Neural progenitor cell (in vitro differentiated cells): ENCODE measurements at places on chromosomes 12 and 14.

- no peak for DNase-seq
Measured at GRCh38 chr14:99250636-99251208, 21.3 kb downstream of the BCL11B start.

DNA sequence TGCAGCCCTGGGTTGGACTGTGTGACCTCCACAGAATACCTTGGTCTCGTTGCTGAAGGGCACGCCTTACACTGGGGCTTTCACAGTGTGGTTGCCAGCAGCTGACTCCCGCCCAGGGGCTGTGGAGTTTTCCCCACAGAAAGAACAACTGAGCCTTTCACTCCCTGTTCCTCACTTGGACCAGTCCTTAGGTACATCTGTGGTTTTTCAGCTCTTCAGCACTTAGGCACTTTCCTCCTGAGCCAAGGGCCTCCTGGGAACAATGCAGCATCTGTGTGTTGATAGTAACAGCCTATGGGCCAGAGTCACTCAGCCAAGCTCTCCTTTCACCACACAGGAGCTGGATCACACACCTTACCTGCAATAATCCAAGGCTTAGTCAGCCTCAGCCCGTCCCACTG is 25.0 kb downstream of the ERP27 start:
- no peak for DNase-seq

DNA sequence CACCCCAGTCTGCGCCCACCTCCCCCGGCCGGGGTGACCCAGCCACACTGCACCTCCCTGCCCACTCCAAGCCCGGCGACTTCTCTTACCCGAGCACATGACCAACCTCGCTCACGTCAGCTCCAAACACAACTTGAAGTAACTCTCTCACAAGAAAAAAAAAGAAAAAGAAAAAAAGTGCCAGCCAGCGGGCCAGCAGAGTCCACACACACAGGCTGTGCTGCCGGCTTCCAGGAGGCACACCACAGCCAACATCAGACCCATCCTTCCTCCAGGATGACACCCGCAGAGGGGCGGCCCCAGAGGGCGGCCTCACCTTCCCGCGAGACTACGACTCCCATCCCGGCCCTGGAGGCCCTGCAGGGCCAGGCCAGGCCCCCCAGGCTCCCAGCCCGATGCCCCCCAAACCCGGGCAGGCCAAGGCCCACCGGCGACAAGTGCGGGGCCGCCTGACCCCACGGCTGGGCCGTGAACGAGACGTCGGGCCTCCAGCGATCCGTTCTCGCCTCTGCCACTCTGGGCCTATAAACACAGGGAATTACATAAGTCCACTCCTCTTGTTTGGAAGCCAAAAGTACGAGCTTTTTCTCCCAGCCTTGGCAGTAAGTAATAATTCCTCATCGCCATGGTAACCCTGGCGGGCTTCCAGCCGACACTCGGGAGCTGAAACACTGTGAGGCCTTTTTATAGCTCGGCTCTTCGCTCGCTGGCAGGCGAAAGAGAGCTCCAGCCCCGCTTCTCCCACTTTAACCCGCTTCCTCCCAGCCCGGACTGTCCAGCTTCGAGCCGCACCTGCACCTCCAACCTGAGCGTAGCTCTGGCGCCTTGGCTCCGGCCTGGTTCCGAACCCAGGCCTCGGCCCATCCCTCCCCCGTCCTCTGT is 49.1 kb downstream of the NCOR2 start:
- peak; percentile 77 for DNase-seq

- DNase-seq = no peak
Measured at GRCh38 chr14:104927432-104927816, 2.7 kb downstream of the PLD4 start.

DNA sequence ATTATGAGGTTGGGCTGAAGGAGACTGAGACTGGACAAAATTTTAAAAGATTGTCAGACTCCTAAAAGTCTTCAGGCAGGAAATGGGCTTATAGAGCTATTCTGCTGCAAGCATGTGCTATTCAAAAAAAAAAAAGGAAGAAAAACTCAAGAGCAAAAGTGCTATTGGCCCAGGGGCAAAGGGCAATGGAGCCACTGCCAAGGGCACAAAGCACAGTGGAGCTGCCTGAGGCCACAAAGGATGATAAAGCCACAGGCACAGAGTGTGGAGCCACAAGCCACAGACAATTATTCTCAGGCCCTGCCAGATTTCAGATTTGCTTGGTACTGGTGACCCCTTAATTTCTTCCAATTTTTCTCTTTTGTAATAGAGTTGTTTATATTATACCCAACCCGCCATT is 29.6 kb upstream of the GRIN2B start:
- no peak for DNase-seq

DNA sequence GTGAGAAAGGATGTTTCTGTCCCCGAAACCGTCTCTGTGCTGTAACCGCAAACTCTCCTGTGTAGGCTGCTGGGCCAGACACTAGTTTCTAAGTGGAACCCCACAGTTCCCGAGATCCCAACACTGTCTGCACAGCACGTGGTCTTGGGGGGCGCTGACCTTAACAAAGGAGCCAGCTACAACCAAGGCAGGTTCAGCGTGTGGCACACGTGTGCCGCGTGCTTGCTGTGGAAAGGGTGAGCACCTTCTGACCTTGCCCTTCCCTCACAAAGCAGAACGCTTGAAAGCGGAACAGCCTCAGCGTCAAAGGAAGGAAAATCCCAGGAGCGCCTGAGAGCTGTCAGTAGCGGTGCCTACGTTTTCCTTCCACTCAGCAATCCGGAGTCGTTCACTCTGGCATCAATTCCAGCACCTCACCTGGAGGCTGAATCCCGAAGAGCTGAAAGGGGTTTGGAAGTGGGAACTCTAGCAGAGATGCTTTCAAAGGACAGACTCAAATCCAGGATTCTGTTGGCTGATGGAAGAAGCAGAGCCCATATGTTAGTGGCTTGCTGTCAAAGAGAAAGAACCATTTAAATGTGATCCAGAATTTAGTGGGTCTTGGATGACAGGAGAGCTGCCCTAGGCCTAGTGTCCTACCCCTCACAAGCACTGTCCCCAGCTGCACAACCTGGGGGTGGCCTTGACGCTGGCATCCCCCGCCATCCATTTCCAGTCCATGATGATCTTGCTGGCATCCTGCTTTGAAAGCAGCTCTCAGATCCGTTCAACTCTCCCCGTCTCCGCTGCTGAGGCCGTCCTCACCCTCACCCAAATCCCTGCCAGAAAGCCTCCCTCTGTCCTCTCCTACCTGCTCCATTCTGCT is 27.1 kb downstream of the CCDC92 start:
- DNase-seq = no peak
